ENCODE measurements at places on chromosomes 13 and 19.

DNA sequence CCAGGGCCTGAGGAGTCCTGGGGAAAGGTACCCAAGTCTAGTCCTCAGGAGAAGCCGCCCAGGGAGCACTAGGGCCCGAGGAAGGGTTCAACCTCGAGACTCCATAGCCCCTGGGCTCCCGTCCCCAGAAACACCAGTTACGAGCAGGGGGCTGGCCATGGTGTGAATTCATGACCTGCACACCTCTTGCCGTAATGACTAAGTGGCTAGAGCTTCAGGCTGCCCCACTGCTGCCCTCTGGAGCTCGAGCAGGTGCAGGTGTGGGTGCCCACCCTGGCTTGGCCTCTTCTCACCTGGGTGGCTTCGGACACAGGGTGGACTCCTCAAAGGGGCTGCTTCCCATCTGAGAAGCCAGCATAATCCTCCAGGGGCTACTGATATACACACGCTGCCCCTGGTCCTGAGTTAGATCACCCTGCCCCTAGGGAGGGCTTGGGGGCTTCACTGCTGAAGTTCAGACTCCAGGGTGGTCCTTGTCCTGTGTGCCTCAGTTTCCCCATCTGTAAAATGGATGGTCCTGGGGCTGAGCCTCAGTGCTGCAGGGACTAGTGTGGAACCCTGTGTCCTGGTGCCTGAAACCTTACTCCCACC is 13.6 kb downstream of the SPC24 start:
- DNase-seq = no peak

GRCh38 chr19:3565139-3565538 is 7.6 kb upstream of the HMG20B start:
- DNase-seq = no peak

DNA sequence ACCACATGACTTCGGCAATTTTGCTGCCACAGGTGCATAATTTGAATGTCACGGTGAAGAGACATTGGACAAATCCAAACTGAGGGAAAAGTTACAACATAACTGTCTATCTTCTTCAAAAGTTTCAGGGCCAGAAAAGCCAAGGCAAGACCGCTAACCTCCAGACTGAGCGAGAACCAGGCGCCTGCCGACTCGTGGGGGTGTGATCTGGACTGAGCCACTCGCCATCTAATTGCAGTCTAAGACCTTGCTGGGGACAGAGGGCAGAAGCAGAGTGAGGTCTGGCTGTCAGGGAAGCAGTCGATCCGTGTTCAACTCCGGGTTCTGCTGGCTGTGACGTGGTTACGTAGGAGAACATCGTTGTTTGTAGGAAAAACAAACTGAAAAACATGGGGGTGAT is 88.6 kb downstream of the SPACA7 start:
- DNase-seq = no peak

DNA sequence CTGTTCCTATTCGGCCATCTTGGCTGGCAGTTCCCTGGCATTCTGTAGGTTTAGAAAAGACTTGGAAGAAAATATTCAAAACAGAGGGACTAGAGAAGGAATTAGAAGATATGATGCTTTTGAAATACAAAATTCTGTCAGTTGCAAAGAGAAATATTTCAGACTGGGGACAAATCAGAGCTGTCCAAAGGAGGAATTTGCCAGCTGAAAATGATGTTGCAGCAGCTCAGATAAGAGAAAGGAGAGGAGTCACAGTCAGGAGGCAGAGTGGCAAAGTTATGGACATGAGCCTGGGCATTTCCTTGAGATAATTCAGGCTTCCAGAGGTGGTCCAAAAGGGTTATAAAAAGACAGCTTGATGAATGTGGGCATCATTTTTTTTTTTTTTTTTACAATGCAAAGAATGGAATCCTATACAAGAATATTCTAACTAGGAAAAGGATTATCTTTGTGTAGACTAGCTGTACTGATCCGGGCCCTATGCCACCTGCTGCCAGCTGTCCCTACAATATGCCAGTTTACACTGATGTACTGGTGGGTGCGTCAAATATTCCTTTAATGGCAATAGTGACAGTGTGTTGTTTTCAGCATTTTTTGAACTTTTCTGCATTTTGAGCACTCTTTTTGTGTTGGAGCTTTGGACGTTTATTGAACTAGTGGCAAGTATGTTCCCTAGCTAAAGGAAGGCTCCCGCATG is 31.8 kb upstream of the CBY2 start:
- DNase-seq = peak; percentile 6

DNA sequence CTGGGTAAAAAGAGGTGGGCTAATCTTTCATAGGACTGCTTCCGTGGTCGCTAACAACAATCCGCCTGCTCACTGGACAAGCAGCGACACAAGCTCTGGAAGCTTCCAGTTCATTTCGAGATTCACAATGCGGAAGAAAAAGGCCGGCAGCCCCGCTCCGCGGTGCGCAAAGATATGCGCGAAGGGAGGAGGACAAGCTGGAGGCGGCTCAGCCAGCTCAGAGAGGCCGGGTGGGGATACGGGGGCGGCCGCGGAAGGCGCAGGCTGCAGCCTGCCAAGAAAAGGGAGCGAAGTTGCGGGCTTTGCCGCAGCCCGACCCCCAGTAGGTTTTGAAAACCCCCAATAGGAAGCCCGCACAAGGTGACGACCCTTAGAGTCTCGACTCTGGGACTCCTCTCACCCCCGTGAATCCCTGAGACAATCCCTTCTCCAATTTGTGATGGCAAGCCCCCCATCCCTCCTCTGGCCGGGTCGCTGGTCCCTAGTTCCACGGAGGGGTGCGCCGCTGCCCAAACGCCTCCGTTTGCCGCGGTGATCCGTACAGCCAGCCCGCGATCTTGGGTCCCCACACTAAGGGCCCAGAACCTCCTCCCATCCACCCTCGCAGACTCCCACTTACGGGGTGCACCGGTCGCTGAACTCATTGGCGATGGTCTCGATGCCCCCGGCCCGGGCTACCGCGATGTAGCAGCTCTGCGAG is 697 bp downstream of the HSPH1 start:
- DNase-seq = peak; percentile 49

DNA sequence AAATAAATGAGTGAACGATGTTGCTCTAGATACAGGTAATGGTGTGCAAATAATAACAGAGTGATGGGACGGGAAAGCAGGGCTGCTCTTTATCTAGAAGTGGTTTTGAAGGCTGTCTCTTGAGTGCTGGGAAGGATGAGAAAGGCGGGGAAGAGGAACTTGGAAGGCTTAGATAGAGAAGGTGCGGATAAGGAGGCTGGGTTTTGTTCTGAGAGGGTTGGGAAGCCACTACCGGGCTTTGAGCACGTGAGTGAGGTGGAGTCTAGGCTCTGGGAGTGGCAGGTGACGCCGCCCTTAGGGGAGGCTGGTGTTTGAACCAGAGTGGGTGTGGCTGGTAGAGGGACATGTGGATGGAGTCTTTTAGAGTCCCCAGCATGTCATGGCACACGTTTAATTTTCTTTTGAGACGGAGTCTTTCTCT is 811 bp downstream of the ARMC6 start:
- DNase-seq = no peak

- no peak for DNase-seq
Measured at GRCh38 chr13:21124852-21125251, 51.5 kb downstream of the SKA3 start.

- no peak for DNase-seq
Measured at GRCh38 chr19:49855676-49856573, 5.0 kb downstream of the PTOV1 start.

GRCh38 chr13:50450279-50450678 is 393.2 kb downstream of the DLEU7 start:
- no peak for DNase-seq

- no peak for DNase-seq
Measured at GRCh38 chr19:35292421-35293362, 731 bp downstream of the MAG start.

DNA sequence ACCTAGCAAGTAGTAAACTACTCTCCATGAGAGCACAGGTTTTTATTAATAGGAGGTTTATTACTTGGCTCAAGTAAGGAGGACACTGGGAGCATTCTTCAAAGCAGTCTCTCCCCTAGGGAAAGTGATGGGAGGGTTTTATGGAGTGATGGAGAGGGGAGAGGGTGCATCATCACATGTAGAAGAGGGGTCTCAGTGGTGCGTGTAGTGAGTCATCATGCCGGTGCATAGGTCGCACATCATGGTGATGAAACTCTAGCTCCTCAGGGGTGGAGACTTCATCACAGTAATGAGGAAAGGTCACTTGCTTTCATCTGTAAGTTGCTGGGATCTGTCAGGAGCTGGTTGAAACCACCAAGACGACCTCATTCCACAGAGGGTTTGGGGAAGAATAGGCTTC is 210.8 kb upstream of the UBL3 start:
- no peak for DNase-seq

- no peak for DNase-seq
Measured at GRCh38 chr13:40478775-40479174, 187.7 kb downstream of the FOXO1 start.

GRCh38 chr13:101116826-101117225 is 299.5 kb downstream of the NALCN start:
- DNase-seq = no peak

DNA sequence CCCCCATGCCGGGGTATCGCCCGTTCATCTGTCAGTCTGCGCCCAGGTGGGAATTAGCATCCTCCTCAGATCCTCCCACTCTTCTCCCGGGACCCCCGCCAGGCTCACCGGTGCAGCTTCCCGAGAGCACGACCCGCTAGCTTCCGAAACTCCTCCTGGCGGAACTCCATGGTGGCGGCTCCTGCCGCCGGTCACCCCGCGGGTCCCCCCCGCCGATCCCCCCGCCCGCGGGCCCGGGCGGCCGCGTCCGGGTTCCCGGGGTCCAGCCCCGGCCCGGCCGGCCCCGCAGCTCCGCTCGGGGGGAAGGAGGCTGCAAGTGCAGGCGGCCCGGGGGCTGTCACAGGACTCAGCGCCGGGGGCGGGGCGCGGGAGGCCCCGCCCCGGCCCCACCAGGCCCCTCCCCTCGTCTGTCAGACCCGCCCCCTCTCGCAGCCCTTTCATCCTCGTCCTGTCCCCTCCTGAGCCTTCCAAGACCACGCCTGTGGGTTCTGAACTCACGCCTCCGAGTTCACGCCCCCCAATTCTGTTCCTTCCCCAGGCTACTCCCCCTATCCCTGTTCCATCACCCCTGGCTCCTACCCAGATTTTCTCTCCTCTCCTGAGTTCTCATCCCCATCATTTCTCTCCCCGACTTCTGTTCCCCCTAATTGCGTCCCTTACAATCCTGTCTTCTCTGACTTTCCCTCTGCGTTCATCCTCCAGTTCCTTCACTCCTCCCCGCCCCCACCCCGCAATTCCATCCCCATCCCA is at the start of gene SLC17A7:
Gene SLC17A7 (minus strand): TSS at position 318 of the 750 bp plus-strand sequence. CDS start 148 bp downstream, at position 170.
- DNase-seq = no peak

- no peak for DNase-seq
Measured at GRCh38 chr13:21833921-21834320, 163.0 kb downstream of the FGF9 start.

- peak; percentile 47 for DNase-seq
Measured at GRCh38 chr13:91133941-91134802, 213.3 kb upstream of the MIR17HG start.

DNA sequence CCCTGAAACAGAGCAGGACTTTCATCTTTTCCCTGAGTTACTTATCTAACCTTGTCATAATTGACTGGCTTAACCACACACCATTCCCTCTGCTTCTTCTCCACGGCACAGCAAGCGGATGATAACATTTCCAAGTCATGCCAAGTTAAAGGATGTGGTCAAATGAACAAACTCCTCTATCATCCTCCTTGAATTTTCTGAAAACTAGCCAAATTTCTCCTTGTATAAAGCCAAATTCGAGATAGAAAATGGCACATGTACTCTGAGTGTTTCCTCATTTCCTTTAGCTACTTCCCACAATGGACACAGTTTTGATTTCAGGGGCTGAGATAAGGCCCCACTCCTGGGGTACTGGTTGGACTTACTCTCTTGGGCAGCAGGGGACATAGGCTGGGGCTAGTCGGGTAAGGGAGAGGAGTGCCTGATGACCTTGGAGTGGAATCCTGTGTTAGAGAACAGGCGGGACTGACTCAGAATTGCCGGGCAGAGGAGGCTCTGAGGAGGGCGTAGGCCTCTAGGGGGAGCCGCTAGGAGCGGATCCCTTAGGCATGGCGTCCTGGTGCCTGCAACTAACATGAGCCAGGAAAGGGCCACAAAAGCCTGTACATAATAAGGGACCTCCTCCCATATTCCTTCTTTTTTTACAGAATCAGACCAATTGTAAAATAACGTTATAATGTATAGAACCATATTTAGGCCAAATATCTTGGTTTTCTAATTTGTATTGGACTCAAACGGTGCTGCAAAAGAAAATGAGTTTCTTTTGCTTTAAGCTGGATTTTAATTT is 20.3 kb upstream of the TMTC4 start:
- DNase-seq = no peak

- DNase-seq = peak; percentile 44
Measured at GRCh38 chr13:112968910-112969691, at the start of gene MCF2L. Gene MCF2L (plus strand): TSS chr13:112969214. CDS start chr13:112969380, 166 bp downstream.

DNA sequence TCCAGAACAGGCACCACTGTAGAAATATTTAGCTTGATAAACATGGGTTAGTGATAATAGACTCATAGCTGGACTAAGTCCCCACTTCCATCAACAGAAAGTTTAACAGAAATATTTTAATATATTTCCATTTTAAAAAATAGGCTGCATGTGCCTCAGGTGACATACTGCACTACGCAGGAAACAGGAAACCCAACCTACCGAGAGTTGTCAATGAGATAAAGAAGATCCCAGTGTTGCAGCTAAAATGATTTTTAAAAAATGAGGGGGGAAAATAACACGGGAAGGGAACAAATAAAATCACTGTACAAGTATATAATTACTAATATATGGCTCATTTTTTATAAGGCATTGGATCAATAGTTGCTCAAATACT is 154.8 kb downstream of the TBC1D4 start:
- no peak for DNase-seq

DNA sequence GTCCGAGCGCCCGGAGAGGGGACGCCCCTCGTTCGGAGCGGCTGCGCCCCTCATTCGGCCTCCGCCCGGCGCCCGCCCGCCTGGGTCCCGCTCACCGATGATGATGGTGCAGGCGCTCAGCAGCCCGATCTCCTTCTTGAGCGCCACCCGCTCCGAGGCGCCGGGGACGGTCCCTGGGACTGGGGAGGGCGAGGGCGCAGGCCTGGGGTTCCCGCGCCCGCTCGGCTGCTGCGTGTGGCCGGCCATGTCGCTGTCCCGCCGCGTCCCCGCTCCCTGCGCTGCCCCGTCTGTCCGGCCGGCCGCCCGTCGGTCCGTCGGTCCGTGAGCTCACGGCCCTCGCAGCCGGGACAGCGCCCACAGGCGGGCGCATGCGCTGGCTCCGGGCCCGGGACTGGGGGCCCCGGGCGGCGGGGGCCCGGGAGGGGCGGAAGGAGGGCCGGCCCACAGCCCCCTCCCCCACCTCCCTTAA is at the start of gene SLC7A10:
Gene SLC7A10 (minus strand): TSS at position 393 of the 469 bp plus-strand sequence. CDS start 147 bp downstream, at position 246.
- no peak for DNase-seq

- DNase-seq = no peak
Measured at GRCh38 chr13:99214232-99214631, 13.6 kb downstream of the UBAC2 start.
